ENCODE measurements at places on chromosomes 3 and 15. TPM values are rescaled to one million over a fixed set of nuclear protein-coding genes. Genes with fewer than 3 reads are reported as not detected.

DNA sequence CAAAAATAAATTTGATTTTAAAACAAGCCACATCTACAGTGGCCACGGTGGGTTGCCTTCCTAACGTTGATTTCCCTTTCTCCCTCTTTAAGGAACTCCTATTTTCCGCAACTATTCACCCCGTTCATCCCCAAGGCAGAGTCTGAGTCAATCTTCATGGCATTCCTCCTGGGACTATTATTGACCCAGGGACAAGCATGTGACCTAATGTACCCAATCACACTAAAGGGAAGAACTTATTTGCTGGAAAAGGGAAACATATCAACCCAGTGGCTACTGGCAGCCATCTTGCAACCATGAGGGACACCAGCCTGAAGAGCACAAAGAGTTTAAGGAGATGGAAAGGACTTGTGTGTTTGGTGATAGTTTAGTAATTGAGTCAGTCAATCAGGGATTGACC lies 55.4 kb upstream of the ARHGEF3 start:
- no peak for DNase-seq

DNA sequence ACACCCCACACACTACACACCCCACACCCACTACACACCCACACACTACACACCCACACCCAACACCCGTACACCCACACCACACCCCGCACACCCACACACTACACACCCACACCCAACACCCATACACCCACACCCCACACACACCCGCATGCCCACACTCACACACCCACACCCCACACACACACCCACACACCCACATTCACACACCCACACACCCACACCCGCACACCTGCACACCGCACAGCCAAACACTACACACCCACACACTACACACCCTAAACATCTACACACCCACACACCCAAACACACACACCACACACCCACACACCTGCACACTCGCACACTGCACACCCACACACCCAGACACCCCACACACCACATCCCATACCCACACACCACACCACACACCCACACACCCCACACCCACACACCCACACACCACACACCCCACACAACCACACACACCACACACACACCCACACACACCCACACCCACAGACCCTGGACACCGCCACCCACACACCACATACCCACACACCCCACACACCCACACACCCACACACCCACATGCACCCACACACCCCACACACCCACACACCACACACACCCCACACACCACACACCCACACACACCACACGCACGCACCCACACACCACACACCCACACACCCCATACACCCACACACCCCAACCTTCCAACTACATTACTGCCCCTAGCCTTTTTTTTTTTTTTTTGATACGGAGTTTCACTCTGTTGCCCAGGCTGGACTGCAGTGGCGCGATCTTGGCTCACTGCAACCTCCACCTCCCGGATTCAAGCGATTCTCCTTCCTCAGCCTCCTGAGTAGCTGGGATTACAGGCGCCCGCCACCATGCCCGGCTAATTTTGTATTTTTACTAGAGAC lies 16.9 kb downstream of the CEP19 start:
- no peak for DNase-seq

DNA sequence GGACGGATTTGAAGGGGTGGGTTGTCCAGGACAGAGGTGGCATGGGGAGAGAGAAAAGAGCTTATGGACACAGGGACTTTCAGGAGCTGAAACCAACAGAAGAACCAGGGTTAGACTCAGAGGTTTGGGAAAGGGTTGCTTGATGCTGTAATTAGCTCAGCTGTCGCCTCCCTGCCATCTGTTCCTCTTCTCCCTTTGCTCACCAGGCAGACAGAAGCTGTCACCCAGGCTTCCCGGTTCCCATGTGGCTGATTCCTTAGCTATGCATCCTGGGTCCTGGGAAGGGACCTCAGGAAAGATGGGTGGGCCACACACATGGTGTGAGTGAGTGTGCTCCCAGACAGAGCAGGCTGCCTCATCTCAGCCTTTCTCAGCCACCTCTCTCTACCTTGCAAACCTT lies 14.1 kb downstream of the PTPN23 start:
- DNase-seq, result no peak

GRCh38 chr3:175726228-175726627 lies 867.1 kb downstream of the NAALADL2 start:
- no peak for DNase-seq

DNA sequence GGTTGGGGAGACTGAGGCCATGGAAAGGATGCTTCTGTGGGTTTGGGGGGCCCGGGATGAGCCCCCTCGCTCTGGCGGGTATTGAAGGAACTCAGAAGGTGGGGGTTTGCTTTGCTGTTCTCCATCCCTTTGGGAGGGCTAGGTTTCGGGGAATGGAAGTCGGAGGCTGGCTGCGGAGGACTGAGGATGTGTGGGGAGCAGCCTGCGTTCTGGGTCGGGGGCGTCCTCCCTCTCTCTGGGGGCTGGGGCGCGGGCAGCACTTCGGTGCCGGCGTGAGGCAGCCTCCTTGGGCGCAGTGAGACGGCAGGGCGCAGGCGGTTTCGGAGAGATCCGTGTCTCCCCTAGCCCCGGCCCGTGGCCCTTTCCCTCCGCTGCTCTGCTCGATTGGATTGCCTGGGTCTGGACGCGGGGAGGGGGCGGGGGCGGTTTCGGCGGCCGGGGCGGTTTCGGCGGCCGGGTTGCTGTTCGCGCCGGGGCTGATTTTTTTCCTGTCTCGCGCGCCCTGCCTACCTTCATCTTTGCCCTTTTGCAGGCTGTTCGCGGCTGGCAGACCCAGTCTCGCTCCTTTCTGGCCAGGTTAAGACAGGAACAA lies 1.4 kb downstream of the PTPRG start:
- peak; percentile 66 for DNase-seq

- no peak for DNase-seq
Observed at GRCh38 chr3:169610888-169611291, 52.6 kb downstream of the MECOM start.

- no peak for DNase-seq
Observed at GRCh38 chr3:64240396-64240795, 15.1 kb upstream of the PRICKLE2 start.

- DNase-seq, result no peak
Observed at GRCh38 chr3:17741621-17742101, 770 bp downstream of the TBC1D5 start.

- no peak for DNase-seq
Observed at GRCh38 chr15:47688573-47689086, 28.7 kb upstream of the SEMA6D start.

DNA sequence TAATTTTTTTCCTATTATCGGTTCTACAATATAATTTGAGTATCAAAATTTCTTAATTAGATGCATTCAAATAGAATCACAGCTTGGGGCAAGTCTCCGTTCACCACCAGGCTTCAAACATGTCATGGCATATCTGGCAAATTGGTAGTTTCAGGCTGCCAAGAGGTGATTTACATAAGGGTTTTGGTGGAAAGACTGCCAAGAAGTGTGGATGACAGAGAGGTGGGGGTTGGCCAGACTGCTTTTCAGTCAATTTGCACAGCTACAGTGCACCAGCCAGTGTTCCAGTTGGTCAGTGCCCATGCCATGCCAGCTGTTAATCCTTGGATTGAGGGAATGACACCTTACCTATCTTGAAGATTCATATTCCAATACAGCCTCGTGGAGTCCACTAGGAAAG lies 8.4 kb upstream of the GSK3B start:
- DNase-seq, result no peak

DNA sequence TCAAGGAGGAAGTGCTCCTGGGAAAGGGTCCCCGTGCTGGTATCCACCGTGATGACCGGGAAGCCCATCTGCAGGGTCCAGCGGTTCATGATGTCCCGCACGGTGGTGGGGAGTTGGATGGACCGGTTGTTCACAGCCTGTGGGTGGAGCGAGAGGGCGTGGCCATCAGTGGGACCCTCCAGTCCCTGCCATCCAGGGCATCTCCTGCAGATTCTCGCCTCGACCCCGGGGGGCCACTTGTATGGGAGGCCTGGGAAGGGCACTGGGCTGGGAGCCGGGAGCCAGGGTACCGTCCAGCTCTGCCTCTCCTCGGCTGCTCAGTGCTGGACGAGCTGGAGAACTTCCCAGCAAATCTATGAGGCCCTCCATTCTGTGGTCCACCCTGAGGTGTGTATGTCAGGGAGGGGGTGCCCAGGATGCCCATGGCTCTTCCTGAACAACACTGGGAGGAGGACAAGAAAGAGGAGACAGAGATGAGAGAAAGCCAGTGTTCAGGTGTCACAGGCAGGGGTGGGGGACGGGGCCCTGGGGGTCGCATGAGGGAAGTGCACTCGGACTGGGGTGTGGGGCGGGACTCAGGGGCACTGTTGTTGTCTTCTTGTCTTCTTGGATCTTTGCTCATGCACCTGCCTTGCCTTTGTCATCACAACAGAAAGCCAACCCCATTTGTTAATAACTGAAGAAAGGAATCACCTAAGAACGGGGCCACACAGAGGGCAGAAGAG lies 13.0 kb downstream of the ANPEP start:
- no peak for DNase-seq

DNA sequence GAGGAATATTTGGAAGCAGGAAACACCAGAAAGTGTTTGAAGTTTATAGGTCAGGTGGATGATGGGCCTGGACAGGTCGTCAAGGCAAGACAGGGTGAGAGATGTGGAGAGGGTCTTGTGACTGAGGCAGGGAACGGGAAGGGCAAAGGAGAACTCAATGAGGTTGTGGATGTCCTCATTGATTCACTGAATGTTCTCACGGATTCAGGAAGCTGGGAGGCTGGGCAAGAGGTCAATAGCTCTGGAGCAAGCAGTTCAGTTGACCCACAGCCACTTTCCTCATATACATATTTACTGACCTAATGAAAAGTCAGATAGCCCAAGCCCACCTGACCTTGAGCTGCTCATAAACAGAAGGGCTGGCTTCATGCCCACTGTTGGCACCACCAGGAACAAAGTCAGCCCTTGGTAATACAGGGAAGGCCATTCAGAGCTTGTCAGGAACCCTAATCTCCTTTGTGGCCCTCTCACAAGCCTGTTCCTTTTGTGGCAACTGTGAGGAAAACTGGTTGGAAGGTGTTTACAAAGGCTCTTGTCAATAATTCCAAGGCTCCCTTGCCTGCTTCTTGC lies 31.6 kb downstream of the ARRDC4 start:
- DNase-seq, result no peak

- DNase-seq, result no peak
Observed at GRCh38 chr3:141849056-141849815, 27.2 kb upstream of the ATP1B3 start.

- DNase-seq, result no peak
Observed at GRCh38 chr3:110139821-110140220, 802.5 kb upstream of the DPPA4 start.

- DNase-seq, result no peak
Observed at GRCh38 chr15:93063796-93064690, 25.0 kb downstream of the RGMA start.

DNA sequence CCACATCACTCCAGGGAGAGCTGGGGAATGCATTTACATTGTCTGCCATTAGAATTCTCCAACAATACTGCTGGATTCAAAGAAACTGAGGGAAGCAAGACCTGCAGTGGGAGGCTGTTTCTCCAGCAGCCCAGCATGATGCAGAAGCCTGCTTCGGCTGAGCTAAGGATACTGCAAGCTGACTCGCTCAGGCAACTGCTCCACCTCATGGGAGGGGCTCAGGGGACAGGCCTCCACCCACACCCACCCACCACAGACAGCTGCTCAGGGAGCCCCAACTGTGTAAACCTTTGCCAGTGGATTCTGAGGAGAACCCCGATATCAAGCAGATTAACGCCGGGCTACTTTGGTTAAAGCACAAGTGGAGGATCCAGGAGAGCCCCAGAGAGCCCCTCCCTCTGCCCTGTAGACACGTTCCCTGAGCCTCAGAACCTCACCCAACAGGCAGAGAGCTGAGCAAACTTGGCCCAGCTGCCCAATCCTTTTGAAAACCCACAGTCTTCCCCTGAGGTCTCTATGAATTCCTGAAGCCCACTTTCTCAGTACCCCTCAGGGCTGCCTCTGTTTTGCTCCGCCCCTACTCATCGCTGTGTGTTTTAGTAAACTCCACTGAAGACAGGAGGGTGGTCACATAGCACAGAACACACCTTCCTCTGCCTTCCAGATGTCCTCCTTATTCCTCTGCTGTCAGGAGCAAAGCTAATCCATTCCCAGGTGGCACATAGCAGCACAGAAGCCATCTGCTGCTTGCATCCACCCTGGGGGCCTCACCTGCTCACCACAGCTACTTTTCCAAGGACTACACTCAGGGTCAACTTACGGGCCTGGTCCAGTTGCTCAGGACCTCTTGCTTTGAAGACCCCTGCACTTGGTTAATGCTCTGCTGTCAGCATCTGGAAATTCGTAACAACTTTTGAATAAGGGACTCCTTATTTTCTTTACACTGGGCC lies 269.0 kb downstream of the ABHD5 start:
- peak; percentile 32 for DNase-seq

GRCh38 chr15:68386587-68387288 lies 45.2 kb downstream of the ITGA11 start:
- no peak for DNase-seq

- no peak for DNase-seq
Observed at GRCh38 chr3:150247441-150247840, 160.7 kb upstream of the TSC22D2 start.

- DNase-seq, result peak; percentile 40
Observed at GRCh38 chr3:189635339-189635738, 4.2 kb downstream of the TP63 start.

- peak; percentile 54 for DNase-seq
Observed at GRCh38 chr15:98881526-98882520, 125.8 kb downstream of the PGPEP1L start.

GRCh38 chr15:69784798-69785566 lies 312.7 kb downstream of the TLE3 start:
- no peak for DNase-seq

DNA sequence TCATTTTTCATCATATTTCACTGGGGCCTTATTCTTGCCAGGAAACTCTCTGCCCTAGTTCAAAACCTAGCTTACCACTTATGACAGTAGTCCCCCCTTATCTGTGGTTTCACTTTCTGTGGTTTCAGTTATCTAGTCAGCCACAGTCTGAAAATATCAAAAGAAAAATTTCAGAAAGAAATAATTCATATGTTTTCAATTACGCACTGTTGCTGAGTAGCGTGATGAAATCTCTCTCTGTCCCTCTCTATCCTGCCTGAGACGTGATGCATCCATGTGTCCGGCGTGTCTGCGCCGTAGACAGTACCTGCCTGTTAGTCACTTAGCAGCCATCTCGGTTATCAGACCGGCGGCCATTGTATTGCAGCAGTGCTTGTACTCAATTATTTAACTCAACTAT lies 369.9 kb upstream of the MCTP2 start:
- no peak for DNase-seq

Gene IQCB1
- 53.7 TPM for total RNA-seq

Gene UBA7
- 4.3 TPM for total RNA-seq

Gene UBAP1L
- total RNA-seq, result 0.39 TPM

Gene PPP2R3A
- 24.1 TPM for total RNA-seq
